ENCODE measurements at places on chromosomes 1 and 21.

DNA sequence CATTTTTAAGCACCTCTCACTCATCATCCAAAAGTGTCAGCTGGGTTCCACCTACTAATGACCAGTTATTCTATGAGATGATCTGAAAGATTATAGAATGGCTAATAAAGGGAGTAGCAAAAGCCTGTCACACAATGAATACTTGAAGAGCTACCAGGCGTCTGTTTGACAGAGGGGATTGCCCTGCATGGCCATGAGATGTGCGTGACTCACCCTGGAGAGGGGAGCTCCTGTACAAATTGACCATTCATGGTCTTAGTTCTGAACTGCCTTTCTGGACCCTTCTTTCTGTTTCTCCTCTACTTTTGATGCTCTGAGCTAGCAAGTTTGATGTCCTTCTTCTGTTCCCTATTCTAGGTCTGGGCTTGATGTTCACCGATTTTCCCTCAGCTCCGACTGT, 85.2 kb upstream of the ABCD3 start:
- DNase-seq, result no peak

- DNase-seq, result no peak
These were observed 25.1 kb upstream of the NUF2 start for GRCh38 chr1:163296504-163297263.

- DNase-seq, result no peak
These were observed 355.0 kb upstream of the DUSP10 start for GRCh38 chr1:222096883-222097282.

DNA sequence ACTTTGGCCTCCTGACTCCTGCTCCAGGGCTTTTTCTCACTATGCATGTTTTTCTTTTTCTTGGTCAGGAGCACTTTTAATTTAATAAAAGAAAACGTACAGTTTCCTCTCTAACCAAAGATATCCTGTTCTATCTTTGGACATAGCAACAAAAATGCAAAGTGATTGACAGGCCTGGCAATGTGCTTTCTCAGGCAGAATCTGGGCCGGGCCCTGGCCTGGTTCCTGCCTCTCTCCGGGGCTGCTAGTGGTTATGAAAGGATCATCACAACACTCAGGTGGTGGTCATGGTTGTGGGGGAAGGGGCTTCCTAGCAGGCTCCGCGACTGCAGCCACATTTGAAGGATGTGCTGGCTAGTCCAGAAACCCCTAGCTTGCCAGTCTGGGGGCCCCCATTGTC, 85.8 kb upstream of the USP24 start:
- DNase-seq, result no peak

DNA sequence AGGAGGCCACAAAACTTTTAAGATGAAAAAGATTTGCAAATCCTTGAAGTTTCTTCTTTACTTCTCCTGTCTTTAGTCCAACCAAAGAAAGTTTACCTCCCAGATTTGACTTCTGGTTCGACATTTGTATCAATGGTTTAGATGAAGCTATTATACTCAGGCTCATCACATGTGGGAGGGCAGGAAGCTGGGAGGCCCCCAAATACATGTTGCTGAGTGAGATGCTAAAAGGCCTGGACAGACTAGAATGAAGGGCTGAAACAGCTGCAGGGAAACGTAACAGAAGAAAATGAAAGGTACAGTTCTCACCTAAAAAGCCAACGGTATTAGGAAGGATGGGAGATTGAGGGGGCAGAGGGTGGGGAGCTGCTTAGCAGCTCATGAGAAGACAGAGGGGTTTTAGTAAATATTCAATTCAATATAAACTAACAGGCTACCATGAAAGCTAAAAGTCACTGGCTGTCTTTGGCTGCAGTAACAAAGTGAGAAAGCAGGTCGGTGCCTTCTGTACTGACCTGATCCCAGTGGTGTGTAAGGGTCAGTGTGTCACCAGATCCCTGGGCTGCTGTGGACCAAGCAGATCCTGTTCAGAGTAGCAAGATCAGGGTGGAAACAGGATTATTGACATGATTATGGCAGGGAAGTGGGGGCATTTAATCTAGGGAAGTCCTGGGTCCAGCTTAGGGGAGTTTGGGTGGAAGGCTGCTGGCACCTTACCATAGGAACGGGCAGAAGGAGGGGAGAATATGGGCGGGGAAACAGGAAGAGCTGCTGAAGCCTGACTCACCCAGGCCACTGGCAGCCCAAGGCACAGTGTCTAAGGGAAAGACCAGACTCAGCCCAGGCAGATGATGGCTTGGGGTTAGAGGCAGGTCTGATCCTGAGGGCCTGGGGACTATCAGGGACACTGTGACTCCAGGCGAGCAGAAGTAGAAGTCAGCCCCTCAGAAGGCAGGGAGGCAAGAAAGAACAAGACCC, 60.4 kb downstream of the KCNN3 start:
- no peak for DNase-seq

DNA sequence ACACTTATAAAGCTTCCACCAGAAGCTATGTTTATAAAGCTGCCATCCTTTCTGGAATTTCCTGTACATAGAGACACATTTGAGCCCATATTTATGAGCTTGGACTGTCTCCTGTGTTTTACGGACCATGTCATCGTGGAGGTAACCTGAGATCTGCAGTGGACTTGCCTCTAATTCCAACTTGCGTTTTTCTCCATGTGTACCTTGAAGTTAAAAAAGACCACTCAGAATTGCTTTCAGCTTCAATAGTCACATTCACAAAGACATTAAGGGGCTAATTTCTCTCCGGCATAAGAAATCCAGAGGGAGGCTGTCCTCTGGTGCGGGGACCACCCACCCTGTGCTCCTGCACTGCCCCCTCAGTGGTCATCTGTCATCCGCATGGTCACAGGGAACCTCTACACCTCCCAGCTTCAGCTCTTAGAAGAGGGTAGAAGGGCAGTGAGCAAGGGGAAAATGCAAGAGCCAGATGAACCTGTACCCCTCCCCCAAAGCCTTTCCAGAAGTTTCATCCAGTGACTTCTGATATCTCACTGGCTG, 521.4 kb upstream of the CAMK1G start:
- no peak for DNase-seq

- no peak for DNase-seq
These were observed at the start of gene NPPB for GRCh38 chr1:11858613-11858967. TSS of gene NPPB (minus strand) at chr1:11858945. CDS start at chr1:11858833, 112 bp downstream.

- no peak for DNase-seq
These were observed 21.7 kb upstream of the IL12RB2 start for GRCh38 chr1:67285780-67286488.

DNA sequence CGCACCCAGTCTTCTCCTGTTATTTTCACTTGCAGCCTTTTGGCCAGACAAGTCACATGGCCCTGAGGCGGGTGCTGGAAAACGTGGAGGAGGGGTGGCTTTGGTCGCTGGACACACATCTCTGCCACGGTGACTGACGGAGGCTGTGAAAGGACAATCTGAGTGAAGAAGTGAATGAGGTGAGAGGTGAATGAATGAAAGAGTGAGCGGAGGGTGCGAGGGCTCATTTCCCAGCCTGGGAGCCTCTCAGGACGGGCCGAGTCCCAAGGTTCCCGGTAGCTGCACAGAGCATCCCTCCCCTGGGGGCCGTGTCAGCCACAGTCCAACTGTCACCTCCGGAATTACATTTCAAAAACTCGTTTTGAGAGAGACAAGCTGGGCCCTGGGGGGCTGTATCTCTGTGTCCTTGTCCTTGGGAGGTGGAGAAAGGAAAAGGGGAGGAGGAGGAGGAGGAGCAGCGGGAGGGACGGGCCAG, 89.6 kb downstream of the UBIAD1 start:
- no peak for DNase-seq

GRCh38 chr21:27570306-27570868, 603.5 kb upstream of the ADAMTS5 start:
- DNase-seq, result no peak
